ENCODE measurements at places on chromosomes 6 and 20. TPM values are rescaled to one million over a fixed set of nuclear protein-coding genes. Genes with fewer than 3 reads are reported as not detected.

GRCh38 chr6:3697609-3698008, 53.9 kb downstream of the PXDC1 start:
- H3K4me1 ChIP-seq = no peaks in the 10 kb centered on the region
- H3K27me3 ChIP-seq = no peaks in the 10 kb centered on the region
- H3K36me3 ChIP-seq = no peaks in the 10 kb centered on the region
- no peak overlapping the region for H3K27ac ChIP-seq
- H3K4me3 ChIP-seq = no peak overlapping the region

DNA sequence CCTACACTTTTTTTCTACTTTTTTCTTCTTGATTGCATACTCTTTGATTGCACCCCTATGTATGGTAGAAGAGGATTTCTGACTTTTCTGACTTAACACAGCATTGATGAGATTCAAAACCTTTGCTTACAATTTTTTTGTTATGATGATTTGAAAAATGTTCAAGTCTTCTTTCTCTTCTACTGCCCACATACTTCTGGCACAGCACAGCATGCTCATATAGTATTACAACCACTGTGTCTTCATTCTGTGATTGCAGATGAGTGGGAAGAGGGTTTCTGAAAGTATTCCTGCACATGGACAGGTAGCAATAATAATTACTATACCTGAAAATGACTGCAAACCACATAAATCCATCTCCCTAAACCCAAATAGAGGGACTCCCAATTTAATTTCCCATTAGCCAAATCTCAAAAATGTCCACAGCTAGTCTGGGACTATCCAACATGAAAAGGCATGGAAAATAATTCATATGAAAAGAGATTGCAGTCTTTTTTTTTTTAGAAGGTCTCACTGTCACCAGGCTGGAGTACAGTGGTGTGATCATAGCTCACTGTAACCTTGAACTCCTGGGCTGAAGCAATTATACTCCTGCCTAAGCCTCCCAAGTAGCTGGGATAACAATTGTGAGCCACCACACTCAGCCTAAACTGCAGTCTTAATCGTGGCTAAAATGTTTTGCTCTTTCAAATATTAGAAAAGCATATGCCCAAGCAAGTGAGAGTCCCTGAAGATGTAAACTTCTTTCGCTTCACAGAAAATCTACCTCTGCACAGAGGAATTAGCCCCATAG, 15.9 kb upstream of the TENT5A start:
- no peaks in the 10 kb centered on the region for H3K36me3 ChIP-seq
- H3K4me1 ChIP-seq = peaks cover 46% of the 10 kb centered on the region
- H3K4me3 ChIP-seq = no peak overlapping the region
- H3K27me3 ChIP-seq = no peaks in the 10 kb centered on the region
- H3K27ac ChIP-seq = peak overlapping the region; percentile 70

The SOBP gene
- 0.22 TPM for total RNA-seq

- DNase-seq = peak; percentile 79
- H3K36me3 ChIP-seq = no peaks in the 10 kb centered on the region
- no peak overlapping the region for H3K27ac ChIP-seq
Observed at GRCh38 chr6:134299236-134299635, 18.7 kb downstream of the SGK1 start.

- no peak overlapping the region for H3K4me3 ChIP-seq
- H3K4me1 ChIP-seq = no peaks in the 10 kb centered on the region
- no peak for DNase-seq
- H3K27ac ChIP-seq = no peak overlapping the region
- H3K36me3 ChIP-seq = no peaks in the 10 kb centered on the region
Observed at GRCh38 chr20:21396599-21397340, 556 bp downstream of the NKX2-4 start.

The GINS1 gene
- total RNA-seq = 26.6 TPM

The SYNDIG1 gene
- 0.35 TPM for total RNA-seq

GRCh38 chr6:4665489-4666417, 110.5 kb upstream of the CDYL start:
- no peaks in the 10 kb centered on the region for H3K27me3 ChIP-seq
- H3K4me3 ChIP-seq = no peak overlapping the region
- H3K36me3 ChIP-seq = no peaks in the 10 kb centered on the region
- no peak for DNase-seq
- no peak overlapping the region for H3K27ac ChIP-seq

- H3K27me3 ChIP-seq = no peaks in the 10 kb centered on the region
- no peaks in the 10 kb centered on the region for H3K36me3 ChIP-seq
- no peak overlapping the region for H3K4me3 ChIP-seq
- no peaks in the 10 kb centered on the region for H3K4me1 ChIP-seq
- peak; percentile 12 for DNase-seq
Observed at GRCh38 chr6:91435630-91436029, 848.8 kb upstream of the MAP3K7 start.

DNA sequence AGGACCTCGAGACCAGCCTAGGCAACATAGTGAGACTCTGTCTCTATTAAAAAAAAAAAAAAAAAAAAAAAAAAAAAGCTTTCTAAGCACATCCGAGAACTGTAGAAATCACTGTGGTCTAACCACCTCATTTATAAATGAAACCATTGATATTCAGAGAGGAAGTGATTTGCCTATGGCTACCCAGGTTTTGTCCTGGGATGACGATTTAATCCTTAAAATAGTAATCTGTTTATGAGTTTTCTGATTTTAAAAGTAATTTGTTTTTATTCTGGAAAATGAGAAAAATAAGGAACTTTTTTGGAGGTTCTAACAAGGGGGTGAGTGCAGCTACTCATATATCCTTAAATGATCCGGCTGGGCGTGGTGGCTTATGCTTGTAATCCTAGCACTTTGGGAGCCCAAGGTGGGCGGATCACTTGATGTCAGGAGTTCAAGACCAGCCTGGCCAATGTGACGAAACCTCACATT, 6.5 kb upstream of the BTN3A2 start:
- H3K4me3 ChIP-seq = no peak overlapping the region
- no peaks in the 10 kb centered on the region for H3K4me1 ChIP-seq
- H3K27me3 ChIP-seq = no peaks in the 10 kb centered on the region
- DNase-seq = no peak

- DNase-seq = no peak
- H3K4me1 ChIP-seq = no peaks in the 10 kb centered on the region
- no peak overlapping the region for H3K4me3 ChIP-seq
- H3K36me3 ChIP-seq = no peaks in the 10 kb centered on the region
- H3K27ac ChIP-seq = no peak overlapping the region
Observed at GRCh38 chr6:144223686-144224085, 61.4 kb upstream of the UTRN start.

- no peak for DNase-seq
- no peaks in the 10 kb centered on the region for H3K36me3 ChIP-seq
- H3K27me3 ChIP-seq = no peaks in the 10 kb centered on the region
Observed at GRCh38 chr6:51616243-51616642, 471.2 kb downstream of the PKHD1 start.

DNA sequence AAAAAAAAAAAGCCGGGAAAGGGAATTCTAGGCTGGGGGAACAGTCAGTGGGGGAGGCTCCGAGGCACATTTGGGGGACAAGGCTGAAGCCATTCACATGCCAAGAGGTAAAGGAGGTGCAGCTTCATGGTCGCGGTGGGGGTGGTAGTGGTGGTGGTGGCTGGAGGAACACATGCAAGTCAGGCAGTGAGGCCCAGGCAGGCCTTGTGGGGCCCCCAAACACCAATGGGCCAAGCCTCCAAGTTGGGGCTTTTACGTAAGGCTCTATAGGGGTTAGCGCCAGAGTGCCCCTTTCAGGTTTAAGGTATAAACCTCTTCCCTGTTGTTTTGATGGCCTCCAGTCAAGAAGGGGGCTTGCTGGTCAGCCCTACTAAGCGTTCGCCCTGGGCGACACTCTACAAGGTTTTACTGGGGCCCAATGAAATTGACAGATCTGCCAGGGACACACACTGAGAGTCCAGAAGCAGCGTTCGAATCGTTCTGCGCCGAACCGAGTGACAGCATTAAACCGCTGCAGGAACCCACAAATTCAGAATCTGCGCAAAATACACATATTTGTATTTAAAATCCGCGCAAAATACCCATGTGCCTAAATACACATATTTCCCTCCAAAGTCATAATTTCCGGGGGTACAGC, 818 bp upstream of the AP5S1 start:
- peak overlapping the region; percentile 66 for H3K4me3 ChIP-seq
- H3K4me1 ChIP-seq = peaks cover 6% of the 10 kb centered on the region
- no peaks in the 10 kb centered on the region for H3K27me3 ChIP-seq

DNA sequence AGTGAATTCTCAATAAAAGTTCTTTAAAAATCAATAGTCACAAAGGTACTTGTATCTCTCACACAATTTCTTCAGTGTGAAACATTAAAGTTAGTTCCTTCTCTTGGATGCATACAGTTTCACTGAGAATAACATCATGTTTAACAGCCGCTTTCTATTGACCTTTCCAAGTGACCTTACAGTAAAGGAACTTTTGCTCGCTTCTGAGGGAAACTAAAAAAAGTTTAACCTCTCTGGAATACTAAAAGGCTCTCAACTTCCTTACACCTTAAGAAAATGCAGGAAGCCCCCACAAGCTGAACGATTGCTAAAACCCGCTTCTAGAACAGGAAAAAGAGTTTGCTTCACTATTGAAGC, 1.3 kb downstream of the RRAGD start:
- DNase-seq = no peak
- H3K27ac ChIP-seq = no peak overlapping the region
- H3K4me1 ChIP-seq = no peaks in the 10 kb centered on the region
- H3K36me3 ChIP-seq = no peaks in the 10 kb centered on the region

The CSNK2A1 gene
- total RNA-seq = 187 TPM

DNA sequence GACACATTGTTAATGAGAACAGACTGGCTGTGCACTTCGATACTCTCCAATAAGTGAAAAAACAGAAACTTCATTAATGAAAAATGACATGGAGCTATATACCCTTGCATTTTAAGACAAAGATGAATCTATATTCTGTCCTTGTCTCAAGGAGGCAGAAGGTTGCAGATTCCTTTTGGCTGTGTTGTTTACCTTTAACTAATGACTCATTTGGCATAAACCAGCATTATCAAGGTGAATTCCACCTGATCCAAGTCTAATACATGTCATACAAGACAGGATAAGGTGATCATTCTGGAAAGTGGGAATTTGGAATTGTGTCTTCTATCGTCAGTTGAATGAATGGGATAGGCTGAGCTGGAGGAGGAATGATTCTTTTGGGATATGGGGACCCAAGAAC, 192.9 kb downstream of the PLCB4 start:
- H3K27ac ChIP-seq = no peak overlapping the region
- H3K27me3 ChIP-seq = no peaks in the 10 kb centered on the region
- no peaks in the 10 kb centered on the region for H3K36me3 ChIP-seq
- no peak overlapping the region for H3K4me3 ChIP-seq

The DDO gene
- 2.0 TPM for total RNA-seq

The COX4I2 gene
- total RNA-seq = not detected

DNA sequence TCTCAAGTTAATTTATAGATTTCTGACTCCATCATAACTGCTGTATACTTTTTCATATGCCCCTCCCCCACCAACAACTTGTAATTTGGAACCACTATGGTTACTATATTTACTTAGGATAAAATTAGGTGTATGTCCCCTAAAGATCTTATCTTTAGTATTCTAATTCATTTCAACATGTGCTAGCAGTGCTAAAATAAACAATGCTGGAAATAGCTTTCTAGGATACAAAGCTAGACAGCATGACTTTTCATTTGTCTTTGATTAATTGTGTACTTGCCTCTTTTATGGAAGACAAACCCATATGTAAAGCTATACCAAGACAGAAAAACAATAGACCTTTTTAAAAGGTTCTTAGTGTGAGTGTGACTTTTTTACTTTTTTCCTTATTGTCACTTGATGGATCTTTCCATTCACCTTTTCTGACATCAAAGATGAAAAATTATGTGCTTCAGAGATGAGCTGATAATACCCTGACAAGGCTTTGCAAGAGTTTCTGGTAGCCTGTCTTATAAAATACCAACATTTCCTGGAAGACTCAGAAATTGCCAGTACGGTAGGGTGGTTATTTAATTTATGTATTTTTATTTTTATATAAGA, 31.2 kb upstream of the POPDC3 start:
- H3K36me3 ChIP-seq = no peaks in the 10 kb centered on the region
- peaks cover 40% of the 10 kb centered on the region for H3K4me1 ChIP-seq
- DNase-seq = no peak
- H3K4me3 ChIP-seq = no peak overlapping the region
- H3K27me3 ChIP-seq = no peaks in the 10 kb centered on the region
- H3K27ac ChIP-seq = peak overlapping the region; percentile 96

DNA sequence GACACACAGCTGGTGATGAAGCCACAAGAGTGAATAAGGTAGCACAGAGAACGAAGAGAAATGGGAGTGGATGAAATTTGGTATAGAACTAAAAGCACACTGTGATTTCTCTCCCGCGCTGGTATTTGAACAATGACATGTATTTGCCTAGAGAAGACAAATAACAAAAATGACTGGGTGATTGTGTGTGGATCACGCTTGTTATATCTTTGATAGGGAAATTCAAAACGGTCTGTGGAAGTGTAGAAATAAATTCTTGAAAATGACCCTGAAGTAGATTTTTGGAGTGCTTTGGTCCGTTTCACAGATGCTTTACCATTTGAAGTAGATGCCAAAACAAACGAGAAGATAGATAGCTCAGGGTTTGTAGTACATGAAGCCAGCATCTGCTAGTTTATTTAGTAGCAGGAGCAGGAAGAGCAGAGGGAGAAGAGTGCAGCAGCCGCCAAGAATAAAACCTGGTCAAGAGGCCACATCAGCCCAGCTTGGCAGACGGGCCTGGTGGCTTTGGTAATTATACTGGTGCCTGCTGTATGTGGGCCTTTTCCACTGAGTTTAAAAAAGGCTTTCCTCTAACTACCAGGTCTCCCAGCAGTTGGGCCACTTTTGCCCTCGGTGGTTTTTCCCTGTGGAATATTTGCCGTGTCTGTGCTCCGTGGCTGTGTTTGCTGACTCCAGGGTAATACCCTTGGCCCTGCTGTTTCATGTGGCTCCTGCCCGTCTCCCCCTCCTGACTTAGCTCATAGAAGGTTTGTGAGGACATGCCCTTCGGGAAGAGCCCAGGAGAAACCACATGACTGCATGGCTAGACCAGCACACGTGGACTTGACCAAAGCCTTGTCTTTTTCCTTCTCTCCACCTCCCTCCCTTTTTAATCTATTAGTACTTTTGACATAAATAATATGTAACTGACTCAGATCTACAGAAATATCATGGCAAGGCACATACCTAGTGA, 294.0 kb downstream of the SOX4 start:
- no peaks in the 10 kb centered on the region for H3K27me3 ChIP-seq
- no peak overlapping the region for H3K4me3 ChIP-seq
- H3K27ac ChIP-seq = no peak overlapping the region
- no peak for DNase-seq
- no peaks in the 10 kb centered on the region for H3K36me3 ChIP-seq

The LINC00237 gene
- not detected for total RNA-seq

GRCh38 chr6:43829470-43829869, 59.5 kb downstream of the VEGFA start:
- H3K36me3 ChIP-seq = no peaks in the 10 kb centered on the region
- H3K27ac ChIP-seq = no peak overlapping the region
- DNase-seq = no peak
- H3K27me3 ChIP-seq = no peaks in the 10 kb centered on the region
- H3K4me1 ChIP-seq = peaks cover 37% of the 10 kb centered on the region

DNA sequence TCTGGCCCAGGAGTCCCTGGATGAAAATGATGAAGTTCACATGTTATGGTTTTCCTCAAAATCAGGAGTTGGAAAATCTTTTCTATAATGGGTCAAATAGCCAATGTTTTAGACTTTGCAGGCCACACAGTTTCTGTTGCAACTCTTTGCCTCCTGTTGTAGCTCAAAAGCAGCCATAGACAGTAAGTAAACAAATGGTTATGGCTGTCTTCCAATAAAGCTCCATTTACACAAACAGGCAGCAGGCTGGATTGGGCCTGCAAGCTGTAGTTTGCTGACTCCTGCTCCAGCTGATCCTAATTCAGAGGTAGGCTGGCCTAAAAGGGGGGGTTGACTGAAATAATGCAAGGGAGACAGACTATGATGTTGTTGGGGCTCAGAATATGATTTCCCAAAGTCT, 33.0 kb downstream of the METTL24 start:
- H3K36me3 ChIP-seq = no peaks in the 10 kb centered on the region
- H3K4me1 ChIP-seq = no peaks in the 10 kb centered on the region
- no peak overlapping the region for H3K4me3 ChIP-seq
- DNase-seq = no peak
- no peak overlapping the region for H3K27ac ChIP-seq
- no peaks in the 10 kb centered on the region for H3K27me3 ChIP-seq
